ENCODE measurements at places on chromosomes 5 and 9.
A peak's percentile ranks its signal among the peaks of the same experiment; 100 is the strongest.

DNA sequence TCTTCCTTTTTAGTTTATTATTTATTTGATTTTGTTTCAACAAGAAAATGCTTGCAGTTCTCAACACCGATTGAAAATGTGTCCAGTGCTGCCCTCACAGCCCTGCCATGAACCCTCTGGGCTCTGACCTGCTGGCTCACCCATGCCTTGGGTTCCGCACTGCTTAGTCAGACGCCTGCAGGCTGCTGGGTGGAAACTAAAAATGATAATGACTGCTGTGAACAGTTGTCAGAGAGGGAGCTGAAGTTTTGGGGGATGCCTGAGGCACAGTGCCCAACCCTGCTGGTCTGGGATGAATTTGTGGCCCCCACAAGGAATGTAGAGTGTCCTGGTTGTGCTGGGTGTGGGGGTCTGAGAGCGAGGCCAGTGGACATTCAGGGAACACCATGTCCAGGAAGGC, 22.2 kb upstream of the CFAP157 start:
- DNase-seq, result no peak

- DNase-seq, result no peak
These were observed 133.4 kb downstream of the SLC12A2 start for GRCh38 chr5:128216860-128217531.

GRCh38 chr9:95729669-95730368, 145.7 kb upstream of the ERCC6L2 start:
- no peak for DNase-seq

- peak; percentile 88 for DNase-seq
These were observed 26.2 kb upstream of the BICD2 start for GRCh38 chr9:92790542-92791527.

GRCh38 chr9:118782790-118783463, 586.3 kb downstream of the BRINP1 start:
- DNase-seq, result no peak

- no peak for DNase-seq
These were observed 49.3 kb downstream of the GADD45G start for GRCh38 chr9:89654025-89654662.

DNA sequence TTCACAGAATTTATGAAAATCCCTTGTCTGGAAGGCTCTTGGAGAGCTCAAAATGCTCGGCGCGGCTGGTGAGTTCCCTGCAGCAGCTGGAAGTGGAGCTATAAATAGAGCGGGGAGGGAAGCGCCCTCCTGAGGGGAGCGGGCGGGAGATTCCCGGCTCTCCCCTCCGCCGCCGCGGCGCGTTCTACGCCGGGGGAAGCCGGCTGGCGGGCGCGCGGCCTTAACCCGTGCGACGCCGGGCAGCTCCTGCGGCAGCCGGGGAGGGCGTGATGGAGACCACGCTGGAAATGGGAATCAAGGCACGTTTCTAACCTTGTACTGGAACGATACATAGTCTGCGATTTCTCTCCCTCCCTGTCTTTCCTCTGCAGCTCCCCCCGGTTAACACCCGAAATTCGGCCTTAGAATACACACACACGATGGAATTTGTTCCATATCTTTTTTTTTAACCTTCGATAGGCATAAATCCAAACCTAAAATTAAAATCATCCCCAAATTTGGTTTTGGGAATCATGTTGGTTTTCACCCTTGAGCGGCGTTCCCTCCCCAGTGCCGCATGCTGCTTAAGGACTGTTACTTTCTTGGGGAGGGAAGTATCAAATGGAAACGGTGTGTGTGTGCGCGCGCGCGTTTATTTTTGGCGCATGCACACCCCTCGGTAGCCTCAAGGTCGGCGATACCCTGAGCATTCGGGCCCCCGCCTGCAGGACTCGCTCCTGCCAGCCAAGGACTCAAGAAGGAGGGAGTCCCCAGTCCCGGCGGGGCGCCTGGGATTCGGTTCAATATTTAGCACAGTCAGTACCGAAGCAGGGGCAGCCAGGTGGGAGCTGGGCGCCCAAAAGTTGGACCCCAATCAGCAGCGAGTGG, 306.3 kb upstream of the KCNN2 start:
- no peak for DNase-seq

DNA sequence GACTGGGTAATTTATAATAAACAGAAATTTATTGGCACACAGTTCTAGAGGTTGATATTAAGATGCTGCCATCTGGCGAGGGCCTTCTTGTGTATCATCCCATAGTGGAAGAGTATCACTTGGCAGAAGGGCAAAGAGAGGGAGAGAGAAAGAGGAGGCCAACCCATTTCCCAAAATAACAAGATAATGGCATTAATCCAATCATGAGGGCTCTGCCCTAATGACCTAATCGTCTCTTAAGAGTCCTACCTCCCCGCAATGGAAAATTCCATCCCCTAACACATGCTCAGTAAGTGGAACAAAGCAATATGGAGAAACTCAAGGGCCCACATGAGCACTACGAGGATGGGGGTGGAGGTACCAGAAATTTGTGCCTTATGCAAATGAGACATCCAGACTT, 17.6 kb upstream of the VDAC1 start:
- DNase-seq, result no peak

DNA sequence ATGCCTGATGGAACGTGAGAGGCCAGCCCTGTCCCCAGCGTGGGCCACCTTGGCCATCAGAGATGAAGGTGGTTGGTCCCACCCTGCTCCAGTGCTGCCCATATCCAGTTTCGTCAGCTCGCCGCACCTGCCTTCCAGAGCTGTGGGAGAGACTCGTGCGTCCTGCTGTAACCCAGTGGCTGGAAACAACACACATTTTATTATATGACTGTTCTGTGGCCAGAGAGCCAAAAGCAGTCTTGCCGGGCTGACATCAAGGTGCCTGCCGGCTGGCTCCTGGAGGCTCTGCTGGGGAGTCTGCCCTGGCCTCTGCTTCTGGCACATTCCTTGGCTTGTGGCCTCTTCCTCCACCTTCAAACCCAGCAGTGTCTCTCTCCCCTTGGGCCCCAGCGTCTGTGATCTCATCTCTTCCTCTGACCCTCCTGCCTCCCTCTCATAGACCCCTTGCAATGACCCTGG, 94.7 kb downstream of the RXRA start:
- DNase-seq, result no peak

DNA sequence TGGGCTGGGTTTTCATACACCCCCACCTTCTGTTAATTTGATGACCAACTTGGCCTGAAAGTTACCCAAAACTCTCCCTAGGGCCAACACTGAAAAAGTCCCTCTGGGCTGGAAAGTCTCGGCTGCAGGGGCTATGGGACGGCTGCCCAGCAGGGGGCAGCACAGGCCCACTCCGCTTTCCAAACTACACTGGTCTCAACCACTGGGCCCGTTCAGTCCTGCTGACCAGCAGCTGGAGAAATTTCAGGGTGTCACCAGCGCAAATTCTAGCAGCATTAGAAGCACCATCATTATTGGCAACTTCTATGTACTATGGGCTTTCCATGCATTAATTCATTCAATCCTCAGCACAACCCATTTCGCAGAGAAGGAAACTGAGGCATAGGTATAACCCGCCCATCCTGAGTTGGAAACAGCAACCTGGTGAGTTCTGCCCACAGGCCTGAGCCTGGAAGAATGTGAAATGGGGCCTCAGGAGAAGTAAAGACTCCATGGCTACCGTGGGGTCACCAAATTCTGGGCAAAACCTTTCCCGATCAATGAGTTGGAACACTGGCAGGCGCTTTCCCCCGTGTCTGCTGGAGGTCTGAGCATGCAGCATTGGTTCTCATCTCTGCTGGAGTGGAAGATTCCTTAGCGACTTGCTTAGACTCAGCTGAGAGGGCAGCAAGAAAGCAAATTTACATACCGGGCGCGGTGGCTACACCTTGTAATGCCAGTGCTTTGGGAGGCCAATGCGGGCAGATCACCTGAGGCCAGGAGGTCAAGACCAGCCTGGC, 9.7 kb downstream of the ORM2 start:
- peak; percentile 74 for DNase-seq

GRCh38 chr9:16039988-16040761, 487.3 kb downstream of the CCDC171 start:
- DNase-seq, result no peak

DNA sequence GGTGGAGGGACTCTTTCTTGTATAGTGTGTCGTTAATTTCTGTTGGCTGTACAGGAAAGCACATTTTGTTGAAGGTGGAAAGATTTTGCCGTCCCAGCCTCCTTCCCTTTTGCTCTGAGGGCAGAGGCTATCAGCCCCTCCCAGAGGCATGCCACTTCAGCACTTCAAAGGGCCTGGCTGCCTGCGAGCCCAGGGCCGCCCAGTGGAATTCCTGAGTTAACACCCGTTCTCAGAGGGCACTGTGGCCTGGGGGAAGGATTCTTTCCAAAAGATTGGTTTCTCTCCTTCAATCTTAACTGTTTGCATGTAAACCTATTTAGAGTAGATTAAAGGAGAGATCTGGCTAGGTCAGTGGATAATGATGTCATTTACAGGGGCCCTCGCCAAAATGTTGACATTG, 238.6 kb downstream of the FANCC start:
- no peak for DNase-seq

DNA sequence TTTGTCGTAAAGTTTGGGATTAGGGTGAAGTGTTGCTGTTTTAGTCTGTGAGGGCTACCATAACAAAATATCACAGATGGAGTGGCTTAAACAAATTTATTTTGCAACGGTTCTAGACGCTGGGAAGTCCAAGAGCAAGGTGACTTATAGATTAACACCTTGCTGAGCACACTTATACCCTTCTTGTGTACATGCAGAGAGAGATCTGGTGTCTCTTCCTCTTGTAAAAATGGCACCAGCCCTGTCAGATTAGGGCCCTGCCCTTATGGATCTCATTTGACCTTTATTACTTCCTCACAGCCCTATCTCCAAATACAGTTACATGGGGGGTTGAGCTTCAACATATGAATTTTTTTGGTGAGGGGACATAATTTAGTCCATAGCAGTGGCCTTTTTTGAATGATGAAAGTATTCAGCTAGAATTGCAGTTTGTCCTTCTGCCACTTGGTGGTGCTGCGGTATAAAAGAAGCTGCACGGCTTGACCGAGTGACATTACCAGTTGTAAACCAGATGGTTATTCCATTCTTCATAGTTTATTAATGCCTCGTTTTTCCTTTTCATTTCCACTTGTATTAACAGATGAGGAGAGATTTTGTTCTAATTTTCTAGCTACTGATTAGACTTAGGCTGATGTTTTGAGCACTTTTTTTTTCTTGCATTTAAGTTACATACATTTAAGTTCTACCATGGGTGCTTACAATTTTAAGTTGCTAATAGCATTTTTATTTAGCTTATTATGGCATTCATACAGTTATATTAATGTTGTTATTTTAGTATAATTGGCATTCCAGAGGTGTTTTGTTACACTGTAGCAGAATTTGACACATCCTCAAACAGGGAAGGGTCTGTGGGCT, 19.4 kb downstream of the DCP2 start:
- DNase-seq, result peak; percentile 76

DNA sequence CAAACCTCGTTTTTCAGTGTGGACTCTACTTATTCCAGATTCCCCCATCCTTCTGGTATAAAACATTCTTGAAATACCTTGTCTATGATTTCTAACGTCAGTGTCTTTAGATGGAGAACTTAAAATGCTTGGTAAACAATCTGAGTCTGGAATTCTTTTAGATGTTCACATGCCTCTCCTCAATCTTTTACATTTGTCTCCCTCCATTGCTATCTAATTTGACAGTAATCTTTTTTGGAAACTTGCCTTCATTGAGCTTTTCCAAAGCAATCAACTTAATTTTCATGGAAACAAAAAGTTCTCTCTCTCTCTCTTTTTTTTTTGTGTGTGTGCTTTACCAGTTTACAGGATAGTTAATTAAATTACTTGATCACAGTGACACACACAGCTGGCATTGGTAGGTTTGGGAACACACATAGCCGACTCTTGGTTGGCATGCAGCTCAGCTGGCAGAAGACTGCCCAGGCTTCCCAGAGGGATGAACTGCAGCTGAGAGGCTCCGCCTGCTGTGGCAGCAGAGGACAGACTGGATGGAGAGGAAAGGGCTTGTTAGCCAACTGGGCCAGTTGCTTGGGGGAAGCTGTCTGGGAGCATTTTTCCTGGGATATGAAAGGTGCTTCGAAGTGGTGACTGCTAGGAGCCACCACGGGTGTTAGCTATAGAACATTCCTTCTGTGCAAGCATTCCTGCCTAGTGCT, 271.3 kb downstream of the ZSWIM6 start:
- DNase-seq, result no peak

- DNase-seq, result no peak
These were observed 190.3 kb downstream of the GOLPH3 start for GRCh38 chr5:31983851-31984250.

DNA sequence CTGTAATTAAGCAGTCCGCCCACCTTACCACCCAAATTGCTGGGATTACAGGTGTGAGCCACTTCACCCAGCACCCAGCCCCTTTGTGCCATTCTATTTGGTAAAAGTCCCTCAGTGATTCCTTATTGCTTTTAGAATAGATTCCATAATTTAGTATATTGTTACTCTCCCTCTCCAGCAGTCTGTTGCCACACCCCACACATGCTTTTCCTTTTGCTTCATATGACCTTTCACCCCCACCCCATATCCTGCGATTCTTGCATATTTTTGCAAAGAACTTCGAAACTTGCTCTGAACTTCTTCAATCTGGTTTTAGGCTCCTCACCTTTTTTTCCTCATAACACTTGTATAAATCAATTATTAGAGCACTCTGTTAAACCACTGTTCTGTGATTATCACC, 100.2 kb downstream of the MTREX start:
- DNase-seq, result no peak

- no peak for DNase-seq
These were observed 36.2 kb downstream of the CDK7 start for GRCh38 chr5:69270840-69271239.

DNA sequence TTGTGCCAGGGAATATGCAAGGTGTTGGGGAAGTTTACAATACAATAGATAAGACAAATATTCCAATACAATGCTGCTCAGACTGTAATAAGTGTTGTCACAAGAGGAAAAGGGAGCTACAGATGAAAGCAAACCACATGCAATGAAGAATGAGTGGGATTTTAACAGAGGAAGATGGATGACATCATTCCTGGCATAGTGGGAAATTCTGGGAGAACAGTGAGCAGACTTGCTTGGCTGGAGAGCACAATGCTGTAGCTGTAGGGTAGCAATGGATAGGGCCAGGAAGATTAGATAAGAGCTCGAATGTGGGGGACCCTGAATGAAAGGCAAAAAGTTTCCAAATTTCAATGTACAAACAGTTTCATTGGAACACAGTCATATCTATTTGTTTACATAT, 9.5 kb upstream of the DPYSL3 start:
- DNase-seq, result no peak

DNA sequence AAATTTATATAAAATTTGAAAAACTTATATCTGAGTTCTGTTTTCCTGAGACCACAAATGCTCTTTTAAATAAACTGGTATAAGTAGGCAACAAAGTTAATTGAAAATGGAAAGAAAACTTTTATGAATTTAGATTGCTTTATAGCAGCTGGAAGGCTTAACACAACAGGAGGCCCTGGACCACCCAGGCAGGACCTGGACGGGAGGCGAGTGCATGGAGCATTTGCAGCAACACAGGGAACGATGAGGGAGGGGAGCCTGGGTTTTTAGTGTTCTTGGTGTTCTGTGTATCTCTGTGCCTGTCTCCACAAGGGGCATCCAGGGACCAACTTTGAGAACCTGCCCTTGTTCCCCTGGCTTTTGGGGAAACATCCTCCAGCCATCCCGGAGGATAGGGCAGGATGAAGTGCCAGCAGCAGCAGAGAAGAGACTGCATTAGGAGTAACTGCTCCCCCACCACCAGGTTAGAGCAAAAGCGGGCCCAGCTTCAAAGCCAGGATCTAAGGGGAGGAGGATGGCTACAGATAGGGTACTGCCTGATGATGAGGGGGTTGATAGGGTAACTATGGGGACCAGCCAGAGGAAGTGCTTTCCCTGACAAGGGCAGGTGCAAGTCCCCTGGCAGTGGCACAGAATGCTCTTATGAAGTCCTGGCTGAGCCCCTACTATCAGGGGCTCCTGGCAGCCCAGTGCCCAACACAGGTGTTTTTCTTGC, 6.7 kb upstream of the SPATA31E1 start:
- no peak for DNase-seq

All from B cell (primary cell).